Suppressor macrophage treated with lipopolysaccharide for 4 hours (primary cell): ENCODE measurements at places on chromosomes 2 and 18.

DNA sequence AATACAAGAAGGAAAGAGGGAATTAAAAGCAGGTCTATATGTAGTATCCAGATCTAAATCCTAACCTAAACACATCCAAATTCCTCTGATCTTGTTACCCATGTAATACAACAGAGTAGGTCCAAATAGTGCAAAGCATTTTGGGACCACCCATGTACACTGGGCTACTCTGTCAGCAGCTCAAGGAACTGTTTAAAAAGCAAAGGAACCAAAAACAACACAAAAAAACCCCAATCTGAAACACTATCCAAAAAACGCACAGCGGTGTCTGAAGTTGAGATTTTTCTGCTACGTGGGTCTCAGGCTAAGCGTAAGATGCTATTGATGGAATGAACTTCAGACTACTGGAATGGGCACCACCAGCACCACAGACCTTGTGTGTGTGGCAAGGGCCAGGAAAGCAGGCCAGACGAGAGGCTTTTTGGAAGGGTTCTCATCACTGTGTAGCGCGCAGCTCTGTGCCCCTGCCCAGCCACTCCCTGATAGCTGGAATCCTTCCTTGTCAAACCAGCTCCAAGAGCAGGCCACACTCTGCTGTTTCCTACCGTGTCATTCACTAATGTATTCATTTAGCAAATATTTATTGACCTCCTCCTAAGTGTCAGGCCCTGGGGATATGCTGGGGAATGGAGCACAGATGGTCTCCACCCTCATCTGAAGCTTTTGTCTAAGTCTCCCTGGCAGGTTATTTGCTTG, 101.4 kb downstream of the COLEC12 start:
- DNase-seq = no peak

- DNase-seq = no peak
These were observed 1.8 kb upstream of the KCNIP3 start for GRCh38 chr2:95295376-95295775.

DNA sequence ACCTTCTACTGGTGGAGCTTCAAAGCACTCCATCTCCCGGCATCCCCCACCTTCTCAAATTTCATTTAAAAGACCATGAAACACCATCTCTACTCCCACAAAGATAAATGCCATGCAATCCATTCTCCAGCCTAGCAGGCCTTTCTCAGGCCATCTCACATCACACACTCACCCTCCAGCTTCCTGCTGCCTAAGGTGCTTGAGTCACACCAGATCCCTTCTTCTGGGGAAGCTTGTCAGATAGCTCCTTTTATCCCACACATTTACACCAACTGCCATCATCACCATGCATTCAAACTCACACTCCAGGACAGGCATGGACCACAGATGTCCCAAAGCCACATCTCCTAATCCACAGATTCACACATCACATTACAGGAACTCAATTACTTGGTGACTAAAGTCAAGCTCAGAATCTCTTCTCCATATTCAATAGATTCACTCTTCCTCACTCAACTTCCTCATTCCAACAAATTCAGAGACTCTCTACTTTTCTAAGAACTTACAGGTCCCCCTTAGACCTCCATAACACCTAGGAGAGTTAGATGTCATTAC, 292.5 kb downstream of the TNS1 start:
- peak; percentile 50 for DNase-seq

- no peak for DNase-seq
These were observed 29.1 kb downstream of the RTP5 start for GRCh38 chr2:241898463-241899270.

- no peak for DNase-seq
These were observed 8.0 kb upstream of the CFAP221 start for GRCh38 chr2:119536211-119536610.

GRCh38 chr2:181892799-181893435, 1.4 kb downstream of the ITPRID2 start:
- no peak for DNase-seq

GRCh38 chr2:134203175-134203574, 50.7 kb upstream of the MGAT5 start:
- DNase-seq = no peak

DNA sequence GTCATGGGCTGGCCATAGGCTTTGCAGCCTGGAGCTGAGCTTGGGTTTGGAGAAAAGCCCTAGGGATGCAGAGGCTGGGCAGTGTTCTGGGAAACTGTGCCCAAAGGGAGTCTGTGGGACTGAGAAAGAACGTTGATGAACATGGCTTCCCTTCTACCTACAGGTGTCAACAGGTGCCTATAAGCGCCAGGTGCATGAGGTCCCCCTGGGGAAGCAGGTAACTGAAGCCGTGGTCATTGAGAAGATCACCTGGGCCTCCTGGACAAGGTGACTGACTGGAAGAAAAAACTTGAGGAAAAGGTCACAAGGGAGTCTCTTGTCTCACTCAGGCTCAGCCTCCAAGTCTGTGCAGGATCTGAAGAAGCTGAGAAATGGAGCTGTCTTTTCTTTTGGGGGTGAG, 83.4 kb downstream of the RTN4 start:
- no peak for DNase-seq

- DNase-seq = no peak
These were observed 289.2 kb downstream of the PHLPP1 start for GRCh38 chr18:63004466-63005089.

DNA sequence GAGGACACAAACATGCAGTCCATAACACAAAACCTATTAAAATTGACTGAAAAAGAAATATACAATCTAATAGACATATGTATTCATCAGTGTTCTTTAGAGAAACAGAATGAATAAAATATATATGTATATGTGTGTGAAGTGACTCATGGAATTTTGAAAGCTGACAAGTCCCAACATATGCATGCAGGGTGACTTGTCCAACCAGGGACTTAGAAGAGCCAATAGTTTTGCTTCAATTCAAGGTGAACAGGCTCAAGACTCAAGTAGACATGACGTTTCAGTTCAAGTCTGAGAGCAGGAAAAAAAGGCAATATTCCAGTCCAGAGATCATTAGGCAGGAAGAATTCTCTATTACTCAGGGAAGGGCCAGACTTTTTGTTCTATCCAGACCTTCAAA, 271.2 kb upstream of the SETBP1 start:
- no peak for DNase-seq

DNA sequence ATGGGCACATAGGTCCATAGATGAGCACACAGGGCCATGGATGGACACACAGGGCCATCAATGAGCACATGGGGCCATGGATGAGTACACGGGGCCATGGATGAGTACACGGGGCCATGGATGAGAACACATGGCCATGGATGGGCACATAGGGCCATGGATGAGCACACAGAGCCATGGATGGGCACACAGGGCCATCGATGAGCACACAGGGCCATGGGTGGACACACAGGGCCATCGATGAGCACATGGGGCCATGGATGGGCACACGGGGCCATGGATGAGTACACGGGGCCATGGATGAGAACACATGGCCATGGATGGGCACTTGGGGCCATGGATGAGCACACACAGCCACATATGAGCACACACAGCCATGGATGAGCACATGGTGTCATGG, 192.6 kb upstream of the HDAC4 start:
- no peak for DNase-seq
